Foreskin fibroblast (primary cell): ENCODE measurements at places on chromosomes 13 and 19.

GRCh38 chr19:8113017-8113416 is 36.4 kb downstream of the FBN3 start:
- no peak for DNase-seq

DNA sequence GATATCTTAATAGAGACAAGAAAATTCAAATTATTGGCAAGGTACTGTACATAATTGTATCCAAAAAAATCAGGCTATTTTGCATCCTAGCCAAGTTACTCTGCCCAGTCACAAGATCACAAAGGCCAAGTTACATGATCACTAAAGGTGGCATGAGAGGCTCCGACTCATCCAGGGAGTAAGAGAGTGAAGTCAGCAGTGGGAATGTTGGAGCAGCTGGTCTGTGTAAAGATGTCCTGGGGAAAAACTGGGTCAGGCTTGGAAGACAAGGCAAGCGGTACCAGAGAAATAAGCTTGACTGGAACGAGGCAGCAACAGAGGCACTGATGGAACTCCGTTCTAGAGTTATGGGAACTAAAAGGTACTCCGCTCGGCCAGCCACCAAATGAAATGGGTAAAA is 50.2 kb upstream of the PSG2 start:
- no peak for DNase-seq

- no peak for DNase-seq
Observed at GRCh38 chr19:58538257-58539168, 5.4 kb upstream of the TRIM28 start.

GRCh38 chr13:108190897-108191296 is 24.4 kb downstream of the LIG4 start:
- DNase-seq = no peak

GRCh38 chr19:19261350-19262189 is 11.5 kb downstream of the TM6SF2 start:
- no peak for DNase-seq

DNA sequence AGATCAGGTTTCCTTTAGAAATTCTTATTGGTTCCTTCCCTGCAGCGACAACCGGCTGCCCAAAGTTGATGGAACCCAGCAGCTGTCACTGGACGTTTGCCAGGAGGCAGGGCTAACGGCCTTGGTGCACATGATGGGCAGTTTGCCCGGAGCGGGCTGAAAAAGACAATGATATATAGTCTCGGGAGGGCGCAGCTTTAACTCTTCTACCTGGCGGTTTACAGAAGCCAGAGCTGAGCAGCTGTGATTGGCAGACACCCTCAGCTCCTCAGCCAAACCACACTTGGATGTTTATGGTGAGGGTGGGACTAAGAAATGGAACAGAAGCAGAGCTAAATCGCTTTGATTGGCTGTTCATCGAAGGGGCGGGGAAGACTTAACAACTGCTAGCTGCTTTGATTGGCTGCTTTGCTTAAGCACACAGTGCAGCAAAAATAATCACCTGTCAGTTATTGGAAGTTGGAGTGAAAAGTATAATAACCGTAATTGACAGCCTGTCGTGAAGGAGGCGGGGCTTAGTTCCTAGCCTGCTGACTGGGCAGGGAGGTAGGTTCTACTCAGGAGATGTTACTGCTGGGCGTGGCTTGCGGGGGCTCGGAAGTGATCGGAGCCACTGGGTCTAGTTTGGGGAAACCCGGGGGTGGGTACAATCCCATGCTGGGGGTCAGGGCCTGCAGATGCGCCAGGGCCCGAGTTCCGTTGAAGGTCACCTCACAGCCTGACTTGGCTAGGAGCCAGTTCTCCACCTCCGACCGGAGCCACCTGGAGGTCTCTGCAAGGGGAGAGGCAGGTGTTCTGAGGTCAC is 7.5 kb downstream of the EMP3 start:
- DNase-seq = peak; percentile 96

- no peak for DNase-seq
Observed at GRCh38 chr13:103466761-103467160, 400.5 kb upstream of the SLC10A2 start.

GRCh38 chr13:57624565-57625435 is 6.7 kb upstream of the PCDH17 start:
- DNase-seq = no peak

DNA sequence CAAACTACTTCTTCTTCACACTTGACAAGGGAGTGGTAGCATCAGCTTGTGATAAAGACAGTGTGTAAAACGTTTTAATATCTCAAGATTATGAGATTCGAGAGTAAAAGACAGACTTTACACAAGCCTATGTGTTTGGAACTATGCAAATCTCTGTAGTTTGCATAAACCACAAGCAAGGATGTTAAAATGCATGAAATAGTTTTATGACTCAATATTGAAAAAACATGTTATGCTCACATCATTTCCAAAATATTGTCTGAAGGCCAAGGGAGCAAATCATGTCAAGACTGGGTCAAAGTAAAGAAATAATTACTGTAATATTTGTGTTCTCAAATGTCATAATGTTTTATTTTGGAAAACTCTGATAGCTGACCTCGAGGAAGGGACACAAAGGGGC is 316.8 kb upstream of the KLF12 start:
- peak; percentile 49 for DNase-seq

GRCh38 chr13:45073809-45074208 is 46.5 kb upstream of the GTF2F2 start:
- DNase-seq = no peak

DNA sequence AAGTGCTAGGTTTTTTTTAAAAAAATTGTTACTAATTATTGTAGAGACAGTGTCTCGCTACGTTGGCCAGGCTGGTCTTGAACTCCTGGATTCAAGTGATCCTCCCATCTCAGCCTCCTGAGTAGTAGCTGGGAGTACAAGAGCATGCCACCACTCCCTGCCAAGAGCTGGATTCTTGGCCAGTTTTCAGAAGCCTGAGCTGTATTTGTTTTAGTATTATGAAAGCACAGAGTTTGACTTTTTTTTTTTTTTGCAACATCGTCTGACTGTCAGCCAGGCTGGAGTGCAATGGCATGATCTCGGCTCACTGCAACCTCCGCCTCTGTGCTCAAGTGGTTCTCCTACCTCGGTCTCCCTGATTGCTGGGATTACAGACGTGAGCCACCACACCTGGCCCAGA is 7.0 kb downstream of the ARMC6 start:
- DNase-seq = peak; percentile 81

GRCh38 chr19:54434873-54435214 is 14.2 kb upstream of the LENG8 start:
- DNase-seq = no peak
